Activated CD4-positive, CD25-positive, alpha-beta regulatory T cell (primary cell): ENCODE measurements at places on chromosomes 16 and 17.
A peak's percentile ranks its signal among the peaks of the same experiment; 100 is the strongest.

DNA sequence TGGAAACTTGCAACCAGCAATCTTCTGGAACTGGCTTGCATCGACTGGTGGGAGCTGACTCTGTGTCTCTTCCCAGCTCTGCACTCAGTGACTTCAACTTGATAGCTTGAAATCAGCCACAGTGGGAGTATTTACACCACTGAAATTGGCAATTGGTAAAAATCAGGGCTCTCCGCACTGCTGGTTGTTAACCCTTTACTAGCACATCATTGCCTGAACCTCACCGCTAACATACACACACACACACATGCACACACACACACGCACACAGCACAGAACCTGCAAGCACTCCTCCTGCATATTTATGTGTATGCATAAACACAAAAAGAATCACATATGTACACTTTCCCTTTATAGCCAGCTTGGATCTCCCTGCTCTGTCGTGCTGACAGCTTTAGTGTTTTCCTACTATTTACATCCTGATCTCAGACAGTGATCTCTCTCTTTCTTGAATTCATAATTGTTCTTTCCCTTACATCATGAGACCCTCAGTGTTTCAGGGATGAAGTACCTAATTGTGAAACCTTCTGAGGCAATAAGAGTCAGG is 7.9 kb upstream of the TMIGD1 start:
- DNase-seq = no peak

DNA sequence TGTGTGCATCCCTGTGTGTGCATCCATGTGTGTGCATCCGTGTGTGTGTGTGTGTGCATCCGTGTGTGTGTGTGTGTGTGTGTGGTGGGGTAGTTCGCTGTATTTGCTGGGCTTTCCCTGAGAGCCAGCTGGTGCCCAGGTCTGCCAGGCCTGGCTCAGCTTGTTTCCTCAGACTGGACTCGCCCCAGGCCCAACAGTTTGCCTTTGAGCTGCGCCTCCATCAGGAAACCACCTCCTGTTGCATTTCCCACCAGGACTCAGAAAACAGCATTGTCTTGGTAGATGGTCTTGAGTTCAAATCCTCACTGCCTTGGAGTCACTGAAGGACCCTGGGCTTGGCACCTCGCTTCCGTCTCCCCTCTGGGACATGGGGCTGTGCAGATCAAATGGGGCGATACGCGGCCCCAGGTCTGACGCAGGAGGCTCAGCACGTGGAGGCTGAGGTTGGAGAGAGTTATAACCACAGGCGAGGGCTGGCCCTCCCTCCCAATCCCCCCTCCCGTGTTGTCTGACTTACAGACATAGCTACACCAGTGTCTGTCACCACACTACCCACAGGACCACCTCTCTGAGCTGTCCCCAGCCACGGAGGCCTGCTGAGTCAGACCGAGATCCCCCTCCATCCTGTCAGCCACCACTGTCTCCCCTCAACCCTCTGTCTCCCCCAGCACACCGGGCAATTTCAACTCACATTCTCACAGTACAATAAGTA is 4.7 kb downstream of the ITGAE start:
- peak; percentile 40 for DNase-seq

DNA sequence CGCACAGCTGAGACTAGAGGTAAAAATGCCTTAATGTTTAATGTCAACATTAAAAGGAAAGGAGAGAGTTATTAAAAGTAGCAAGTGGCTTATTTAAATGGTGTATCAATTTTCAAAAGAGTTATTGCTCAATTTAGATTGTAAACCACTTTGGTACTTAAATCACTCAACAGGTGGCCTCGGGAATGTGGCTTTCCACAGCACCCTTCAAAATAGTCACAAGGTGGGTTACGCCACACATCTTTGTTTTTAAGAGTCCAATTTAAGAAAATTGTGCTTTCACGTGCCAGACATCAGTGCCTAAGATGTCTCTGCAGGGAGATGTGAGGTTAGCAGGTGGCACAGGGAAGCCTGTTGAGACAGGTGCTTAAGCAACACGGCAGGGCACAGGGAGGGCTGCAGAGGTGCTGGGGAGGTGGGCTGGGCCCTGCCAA is 27.5 kb upstream of the ADCY7 start:
- no peak for DNase-seq

GRCh38 chr17:61253937-61254574 is 145.6 kb upstream of the TBX2 start:
- DNase-seq = no peak

DNA sequence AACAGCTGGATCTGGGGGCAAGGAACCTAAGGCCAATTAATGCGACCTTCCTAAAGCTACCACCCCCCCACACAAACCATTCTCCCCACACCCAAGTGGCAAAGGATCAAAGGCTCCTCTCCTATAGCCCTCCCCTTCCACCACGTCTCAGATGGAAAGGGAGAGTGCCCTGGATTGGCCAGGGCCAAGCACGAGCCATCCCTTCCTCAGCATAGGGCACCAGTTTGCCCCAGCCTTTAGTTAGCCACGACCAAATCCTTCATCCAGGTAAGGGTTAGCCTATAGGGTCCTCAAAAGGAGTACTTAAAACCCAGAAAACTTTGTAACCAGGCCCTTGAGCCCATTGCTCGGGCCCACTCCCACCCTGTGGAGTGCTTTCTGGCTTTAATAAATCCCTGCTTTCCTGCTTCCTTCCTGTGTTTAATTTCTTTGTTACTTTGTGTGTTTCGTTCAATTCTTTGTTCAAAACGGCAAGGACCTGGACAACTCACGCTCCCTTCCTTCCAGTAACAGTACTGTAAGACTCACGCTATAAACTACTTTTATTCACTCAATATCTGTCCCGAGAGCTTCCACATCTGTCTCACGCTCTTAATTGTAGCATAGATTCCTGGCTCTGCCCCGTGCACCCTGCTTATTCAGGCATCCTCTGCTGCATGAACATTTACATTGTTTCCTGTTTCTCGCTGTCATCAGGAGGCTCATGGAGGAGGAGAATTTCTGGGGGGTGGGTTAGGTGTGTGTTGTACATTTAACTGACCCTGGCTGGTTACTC is 62.3 kb downstream of the TNFRSF13B start:
- no peak for DNase-seq

GRCh38 chr17:57625957-57626356 is 119.1 kb downstream of the CCDC182 start:
- DNase-seq = no peak
